ENCODE measurements at places on chromosomes 4 and X.

- no peak for DNase-seq
These were observed 145.6 kb downstream of the AMELX start for GRCh38 chrX:11438767-11439166.

- peak; percentile 70 for DNase-seq
These were observed 3.4 kb downstream of the TFE3 start for GRCh38 chrX:49039598-49040375.

- DNase-seq = no peak
These were observed 32.7 kb downstream of the TMSB4X start for GRCh38 chrX:13007519-13008188.

DNA sequence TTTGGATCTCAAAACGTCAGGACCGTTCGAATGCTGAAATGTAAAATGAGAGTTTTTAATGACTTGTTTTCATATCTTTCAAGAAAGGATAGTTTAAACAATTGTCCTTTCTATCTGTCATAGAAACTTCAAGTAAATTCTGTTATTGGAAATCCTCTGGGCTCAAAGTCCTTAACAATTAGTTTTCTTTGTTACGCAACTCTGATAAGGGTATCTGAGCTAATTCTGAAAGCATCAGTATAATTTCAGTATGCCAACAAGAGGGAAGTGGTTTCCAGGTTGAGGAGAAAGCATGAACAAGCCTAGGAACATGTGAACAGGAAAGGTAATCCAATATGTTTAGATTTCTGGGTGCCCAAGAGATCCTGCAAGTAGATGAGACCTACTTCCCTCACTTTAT lies 22.0 kb downstream of the ADH7 start:
- DNase-seq = no peak

DNA sequence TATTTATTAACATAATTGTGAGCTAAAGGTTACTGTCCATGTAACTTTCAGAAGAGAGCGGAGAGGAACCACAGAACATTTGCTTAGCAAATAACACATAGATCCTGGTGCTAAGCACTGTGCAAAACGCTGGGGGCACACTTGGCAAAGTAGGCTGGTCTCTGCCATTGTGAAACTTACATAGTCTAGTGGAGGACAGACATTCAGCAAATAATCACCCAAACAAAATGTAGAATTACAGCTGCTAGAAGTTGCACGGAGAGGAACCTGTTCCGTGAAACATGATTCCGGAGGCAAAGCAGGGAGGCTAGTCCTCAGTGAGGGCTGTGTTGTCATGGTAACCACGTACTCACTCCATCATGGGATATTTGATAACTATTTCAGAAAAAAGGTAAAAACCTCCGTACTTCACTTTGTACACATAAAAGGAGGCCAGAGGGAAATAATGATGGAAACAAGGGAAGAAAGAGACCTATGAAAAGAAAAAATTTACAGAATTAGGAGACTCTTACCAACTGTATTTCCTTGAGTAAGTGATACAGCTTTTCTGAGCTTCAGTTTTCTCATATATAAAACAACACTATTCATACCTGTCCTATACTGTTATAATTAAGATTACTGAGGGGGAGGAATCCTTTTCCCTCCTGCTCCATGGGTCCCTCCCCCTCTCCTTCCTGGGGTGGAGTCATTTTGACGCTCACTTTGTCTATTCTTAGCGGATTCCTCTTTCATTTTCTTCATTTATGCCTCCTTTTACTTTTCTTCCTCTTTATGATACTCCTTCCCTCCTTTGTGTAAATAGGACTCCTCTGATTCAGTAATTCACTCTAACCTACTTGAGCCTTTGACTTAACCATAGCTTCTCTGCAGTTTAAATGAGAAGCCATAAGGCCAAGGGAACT lies 825 bp upstream of the RASGEF1B start:
- no peak for DNase-seq

GRCh38 chr4:80268081-80268823 lies 1.8 kb downstream of the FGF5 start:
- no peak for DNase-seq

GRCh38 chr4:101191302-101192098 lies 155.8 kb downstream of the PPP3CA start:
- DNase-seq = peak; percentile 53

GRCh38 chr4:162117051-162117450 lies 46.7 kb downstream of the FSTL5 start:
- DNase-seq = no peak

DNA sequence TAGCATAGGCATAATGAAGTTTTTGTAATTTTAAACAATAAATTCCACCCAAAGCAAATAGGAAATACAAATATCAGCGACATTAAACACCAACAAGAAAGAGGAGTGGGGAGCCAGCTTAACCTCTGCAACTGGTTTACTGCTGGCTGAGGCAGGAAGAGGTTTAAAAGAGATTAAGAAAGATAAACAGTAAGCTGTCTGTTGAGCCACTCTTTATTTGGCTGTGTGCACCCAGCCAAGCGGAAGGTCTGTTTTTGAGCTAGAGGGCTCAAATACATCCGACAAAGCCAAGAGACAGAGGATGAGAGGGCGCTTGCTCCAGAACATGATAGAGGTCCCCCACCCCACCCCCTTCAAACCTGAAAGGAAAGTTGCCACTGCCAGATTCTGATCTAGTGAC lies 191.4 kb downstream of the MGST2 start:
- no peak for DNase-seq

DNA sequence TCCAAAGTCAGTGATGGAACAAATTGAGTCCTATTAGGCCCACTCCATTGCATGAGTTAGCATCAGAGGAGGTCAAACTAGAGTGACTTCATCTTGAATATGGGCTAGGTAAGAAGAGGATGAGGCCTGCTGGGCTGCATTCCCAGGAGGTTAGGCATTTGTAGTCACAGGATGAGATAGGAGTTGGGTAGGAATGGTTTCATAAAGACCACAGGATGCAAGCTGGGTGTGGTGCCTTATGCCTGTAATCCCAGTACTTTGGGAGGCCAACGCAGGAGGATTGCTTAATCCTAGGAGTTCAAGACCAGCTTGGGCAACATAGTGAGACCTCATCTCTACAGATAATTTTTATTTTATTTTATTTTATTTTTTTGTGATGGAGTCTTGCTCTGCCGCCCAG lies 26.8 kb downstream of the PDGFRA start:
- peak; percentile 29 for DNase-seq

DNA sequence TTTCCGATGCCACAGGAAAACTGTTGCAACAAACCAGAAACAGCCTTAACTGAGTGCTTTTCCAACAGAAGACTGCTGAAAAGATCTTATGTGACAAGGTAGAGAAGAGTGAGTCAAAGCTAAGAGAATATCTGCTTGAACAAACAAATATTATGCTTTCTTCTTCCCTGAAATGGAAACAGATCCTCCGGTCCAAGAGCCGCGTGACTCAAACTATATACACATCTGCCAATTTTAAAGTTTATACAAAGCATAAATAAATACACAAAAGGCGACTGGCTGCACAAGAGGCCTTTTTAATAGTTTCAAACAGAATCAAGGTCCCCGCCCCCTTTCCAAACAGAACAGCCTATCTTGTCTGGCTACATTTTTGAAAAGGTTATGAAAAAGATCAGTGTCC lies 329.7 kb upstream of the F9 start:
- no peak for DNase-seq

GRCh38 chr4:24419181-24420034 lies 164.9 kb downstream of the DHX15 start:
- peak; percentile 21 for DNase-seq

DNA sequence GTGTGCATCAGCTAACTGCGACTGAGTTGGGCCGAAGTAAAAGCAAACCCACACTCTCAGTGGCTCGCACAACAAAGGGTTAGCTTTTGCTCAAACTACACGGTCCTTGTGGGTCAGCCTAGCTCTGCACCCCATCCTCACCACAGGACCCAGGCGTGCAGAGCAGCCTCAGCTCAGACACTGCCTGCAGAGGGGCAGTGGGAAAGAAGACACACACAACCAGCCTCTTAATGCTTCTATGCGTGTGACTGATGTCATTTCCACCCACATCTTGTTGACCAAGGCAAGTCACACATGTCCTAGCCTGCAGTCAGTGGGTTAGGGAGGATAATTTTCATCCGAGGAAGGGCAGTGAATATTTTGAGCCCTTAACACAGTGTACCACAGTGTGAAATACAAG lies 40.5 kb downstream of the HMGB2 start:
- no peak for DNase-seq

GRCh38 chr4:139795527-139796314 lies 130.1 kb downstream of the MGST2 start:
- DNase-seq = no peak

DNA sequence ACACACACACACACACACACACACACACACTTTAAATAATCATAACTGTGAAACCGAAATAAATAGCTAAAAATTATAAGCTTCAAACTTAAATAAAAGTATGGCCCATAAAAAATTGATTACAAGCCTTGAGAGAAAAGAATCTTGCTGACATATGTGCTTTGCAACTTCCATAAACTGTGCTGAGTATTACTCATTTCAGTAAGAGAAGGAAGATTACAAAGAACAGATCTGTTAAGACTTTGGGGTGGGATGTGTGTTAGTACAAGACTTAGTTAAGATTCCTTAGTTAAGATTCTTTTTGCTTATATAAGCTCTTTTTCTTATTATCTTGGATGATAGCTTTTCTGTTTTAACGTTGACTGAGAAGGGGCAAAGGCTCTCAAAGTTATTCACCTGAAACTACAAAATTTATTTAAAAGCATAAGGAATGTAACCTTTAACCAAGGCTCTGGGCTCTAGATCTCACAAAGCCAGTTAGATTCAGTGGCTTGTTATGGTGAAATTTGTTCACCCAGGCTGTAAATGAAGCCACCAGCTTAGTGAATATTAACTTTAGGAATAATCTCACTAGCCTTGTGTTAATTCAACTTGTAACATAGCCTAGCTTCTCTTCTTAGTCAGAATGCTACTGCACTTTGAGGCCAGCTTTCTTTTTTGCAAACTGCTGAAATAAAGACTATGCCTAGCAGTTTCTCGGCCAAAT lies 58.2 kb downstream of the ARSJ start:
- DNase-seq = no peak

- DNase-seq = no peak
These were observed 98.0 kb downstream of the TRAPPC11 start for GRCh38 chr4:183757060-183757459.
